ENCODE measurements at places on chromosomes 2 and 18.

- no peak for DNase-seq
Observed at GRCh38 chr2:233332125-233332524, 22.2 kb upstream of the DGKD start.

DNA sequence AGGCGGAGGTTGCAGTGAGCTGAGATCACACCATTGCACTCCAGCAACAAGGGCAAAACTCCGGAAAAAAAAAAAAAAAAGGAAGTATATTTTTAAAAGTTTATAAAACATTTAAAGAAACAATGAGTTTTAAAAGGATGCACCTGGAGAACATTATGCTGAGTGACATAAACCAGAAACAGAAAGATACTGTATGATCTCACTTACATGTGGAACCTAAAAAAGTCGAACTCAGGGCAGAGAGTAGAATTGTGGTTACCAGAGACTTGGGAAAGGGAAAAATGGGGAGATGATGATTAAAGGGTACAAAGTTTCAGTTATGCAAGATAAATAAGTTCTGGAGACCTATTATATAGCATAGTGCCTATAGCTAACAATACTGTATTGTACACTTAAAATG lies 52.8 kb upstream of the RTN4 start:
- no peak for DNase-seq

DNA sequence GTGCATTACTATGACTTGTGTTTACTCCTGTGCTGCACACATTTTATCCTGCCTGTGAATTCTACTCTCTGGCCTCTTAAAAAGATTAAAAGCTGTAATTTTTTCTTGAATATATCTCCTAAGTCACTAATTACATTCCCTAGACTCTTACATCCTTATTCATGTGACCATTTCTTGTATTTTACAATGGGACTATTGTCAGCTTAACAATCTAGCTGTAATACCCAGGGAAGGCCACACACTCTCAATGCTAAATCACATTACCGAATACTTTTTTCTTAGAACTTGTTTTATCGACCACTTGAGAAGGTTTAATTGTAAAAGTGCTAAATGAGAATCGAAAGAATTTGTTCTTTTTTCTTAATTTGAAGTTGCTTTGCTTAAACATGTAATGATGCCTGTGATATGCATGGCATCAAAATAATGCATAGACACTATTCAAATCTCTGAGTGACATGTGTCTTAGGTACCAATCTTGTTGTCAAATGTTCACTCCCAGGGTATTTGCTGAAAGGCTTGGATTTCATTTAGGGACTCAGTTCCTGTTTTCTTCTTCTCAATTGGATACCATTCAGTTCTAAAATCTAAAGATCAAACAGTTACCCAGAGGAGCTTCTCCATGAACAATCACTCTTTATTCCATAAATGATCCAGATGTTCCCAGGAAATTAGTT lies 498.5 kb downstream of the DPP10 start:
- DNase-seq = no peak

DNA sequence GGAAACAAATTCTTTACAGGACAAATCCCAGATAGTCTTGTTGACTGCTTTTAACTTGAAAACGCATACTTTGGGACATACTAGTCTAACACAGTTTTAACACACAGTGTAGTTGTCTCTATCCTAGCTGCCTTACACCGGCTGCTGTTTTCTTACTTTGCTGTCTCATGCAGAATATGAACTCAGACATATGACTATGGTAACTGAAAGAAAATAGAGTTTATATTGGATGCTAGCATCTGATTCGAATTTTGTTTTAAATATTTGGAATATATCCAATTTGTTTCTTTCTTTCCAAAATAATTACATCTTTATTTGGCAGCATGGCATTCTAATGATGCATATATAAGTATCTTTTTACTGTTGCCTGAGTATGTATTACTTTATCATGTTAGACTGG lies 69.8 kb downstream of the ANKRD12 start:
- DNase-seq = no peak

GRCh38 chr2:84527137-84528129 lies 11.1 kb downstream of the DNAH6 start:
- DNase-seq = no peak

- no peak for DNase-seq
Observed at GRCh38 chr2:10265329-10266132, 37.2 kb upstream of the HPCAL1 start.

DNA sequence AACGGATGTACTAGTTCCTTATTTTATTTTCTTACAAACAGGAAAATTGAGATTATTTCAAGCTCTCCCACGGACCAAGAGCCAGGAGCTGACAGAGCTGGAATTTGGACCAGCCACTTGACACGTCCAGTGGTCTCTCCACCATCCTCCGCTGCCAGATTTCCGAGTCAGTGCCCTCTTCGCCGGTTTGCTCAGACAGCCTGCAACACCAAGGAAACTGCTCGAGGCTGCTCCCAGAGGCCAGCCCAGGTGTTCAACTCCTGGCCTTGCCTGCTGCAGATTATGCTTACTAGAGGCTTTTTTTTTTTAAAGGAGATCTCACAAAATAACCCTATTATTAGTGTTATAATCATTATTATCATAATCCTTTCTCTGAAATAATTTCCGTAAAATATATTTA lies 779.8 kb downstream of the RNF144A start:
- DNase-seq = no peak

DNA sequence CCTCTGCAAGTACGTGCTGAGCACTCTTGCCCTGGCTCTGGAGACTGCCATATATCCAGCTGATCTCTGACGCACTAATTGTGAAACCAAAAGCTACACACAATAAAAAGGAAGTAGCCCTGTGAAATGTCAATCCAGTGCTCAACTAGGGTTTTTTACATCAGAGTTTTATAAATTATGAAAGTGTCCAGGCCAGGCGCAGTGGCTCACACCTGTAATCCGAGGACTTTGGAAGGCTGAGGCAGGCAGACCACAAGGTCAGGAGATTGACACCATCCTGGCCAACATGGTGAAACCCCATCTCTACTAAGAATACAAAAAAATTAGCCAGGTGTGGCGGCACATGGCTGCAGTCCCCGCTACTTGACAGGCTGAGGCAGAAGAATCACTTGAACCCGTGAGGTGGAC lies 24.5 kb upstream of the PEX13 start:
- no peak for DNase-seq

All from stimulated activated CD8-positive, alpha-beta memory T cell treated with anti-CD3 and anti-CD28 coated beads, Interleukin-15, amount 100 ng/mL, for 1 hour (primary cell).